CD4-positive, alpha-beta T cell treated with Interleukin-4 for 1 hour (primary cell): ENCODE measurements at places on chromosomes 2 and 18.

DNA sequence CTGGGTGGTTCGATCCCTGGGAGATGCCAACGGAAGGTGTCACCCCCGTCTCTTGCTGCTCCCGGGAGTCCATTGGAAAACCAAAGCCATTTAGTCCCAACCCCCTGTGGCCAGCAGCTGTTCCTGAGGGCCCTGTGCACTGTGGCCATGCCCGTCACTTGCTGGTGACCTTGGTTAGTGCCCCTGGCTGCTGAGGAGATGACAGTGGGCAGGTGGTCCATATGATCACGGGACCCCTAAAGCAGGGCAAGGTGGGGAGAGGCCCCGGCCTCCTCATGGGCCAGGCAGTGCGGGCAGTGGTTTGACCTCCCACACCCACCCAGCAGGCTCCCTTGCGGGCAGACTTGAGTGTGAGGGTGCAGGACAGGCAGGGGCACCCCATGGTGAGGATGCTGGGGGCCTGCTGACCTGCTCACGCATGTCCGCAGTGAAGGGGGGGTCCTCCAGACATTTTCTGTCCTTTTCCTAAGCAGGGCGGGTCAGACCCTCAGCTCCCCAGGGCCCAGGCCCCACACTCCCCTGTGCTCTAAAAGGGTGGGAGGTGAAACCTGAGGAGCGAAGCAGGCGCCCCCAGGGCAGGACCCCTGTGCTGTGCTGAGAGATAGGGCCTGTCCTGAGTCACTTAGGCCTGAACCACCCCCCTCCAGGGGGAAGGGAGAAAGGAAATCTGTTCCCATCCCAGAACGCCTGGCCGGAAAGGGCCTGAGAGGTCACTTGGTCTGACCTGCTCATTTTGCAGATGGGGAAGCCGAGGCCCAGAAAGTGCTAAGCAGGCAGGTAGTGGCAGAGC, 6.8 kb downstream of the ITM2C start:
- no peak for DNase-seq

GRCh38 chr2:233964581-233964980, 47.4 kb downstream of the TRPM8 start:
- no peak for DNase-seq

- no peak for DNase-seq
Measured at GRCh38 chr18:23384778-23385736, 68.0 kb upstream of the RIOK3 start.

DNA sequence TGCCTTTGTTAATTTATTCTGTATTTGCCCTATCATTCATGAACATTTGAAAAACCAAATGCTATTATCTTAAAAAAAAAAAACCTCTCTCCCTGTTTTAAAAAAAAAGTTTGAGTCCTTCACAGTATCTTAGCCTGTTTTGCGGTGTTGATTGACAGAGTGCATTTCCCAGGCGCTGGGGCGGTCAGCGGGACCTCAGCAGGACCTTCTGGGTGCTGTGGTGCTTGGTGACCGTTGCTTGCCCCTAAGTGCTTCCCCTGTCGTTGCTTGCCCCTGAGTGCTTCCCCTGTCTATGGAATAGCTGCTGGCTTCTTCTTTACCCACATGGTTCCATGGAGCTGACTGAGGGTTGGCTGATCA, 12.1 kb downstream of the ATP6V1C2 start:
- DNase-seq: no peak

DNA sequence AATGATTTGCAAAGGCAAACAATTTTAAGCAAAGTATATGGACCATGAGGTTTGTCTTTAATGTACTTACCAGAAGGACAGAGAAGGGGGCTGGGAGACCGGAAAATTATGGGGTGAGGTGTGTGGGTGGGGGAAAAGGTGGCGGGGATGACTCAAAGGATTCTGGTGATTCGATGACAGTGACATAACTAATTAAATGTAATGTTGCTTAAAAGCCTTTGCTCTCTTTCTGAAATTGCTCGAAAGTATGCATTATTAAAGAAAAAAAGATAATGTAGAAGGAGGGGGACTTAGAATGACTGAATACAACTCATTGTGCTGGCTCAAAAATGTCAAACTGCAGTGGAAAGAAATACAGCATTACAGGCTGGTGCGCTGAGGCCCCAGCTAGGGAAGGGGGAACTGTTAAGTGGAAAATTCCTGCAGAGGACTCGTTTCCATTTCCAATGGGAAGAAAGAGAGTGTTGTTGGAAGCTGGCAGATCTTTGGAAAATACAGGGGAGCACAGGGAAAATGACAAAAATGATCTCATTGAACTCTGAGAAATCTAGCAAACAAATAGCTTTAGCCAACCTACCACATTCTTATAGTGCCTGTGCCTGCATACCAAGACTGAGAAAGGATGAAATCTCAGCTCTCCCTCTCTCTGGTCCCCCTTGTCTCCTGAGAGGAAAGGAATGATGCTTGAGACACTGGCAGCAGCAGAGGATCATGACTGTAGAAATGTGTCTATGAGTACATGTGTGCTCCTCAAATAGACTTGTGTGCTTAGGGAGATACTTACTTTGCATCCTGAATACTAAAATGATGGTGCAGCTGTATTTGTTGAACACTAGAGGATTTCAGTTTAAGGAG, 632.4 kb downstream of the NYAP2 start:
- no peak for DNase-seq

GRCh38 chr2:21070341-21071257, 26.7 kb upstream of the APOB start:
- no peak for DNase-seq

DNA sequence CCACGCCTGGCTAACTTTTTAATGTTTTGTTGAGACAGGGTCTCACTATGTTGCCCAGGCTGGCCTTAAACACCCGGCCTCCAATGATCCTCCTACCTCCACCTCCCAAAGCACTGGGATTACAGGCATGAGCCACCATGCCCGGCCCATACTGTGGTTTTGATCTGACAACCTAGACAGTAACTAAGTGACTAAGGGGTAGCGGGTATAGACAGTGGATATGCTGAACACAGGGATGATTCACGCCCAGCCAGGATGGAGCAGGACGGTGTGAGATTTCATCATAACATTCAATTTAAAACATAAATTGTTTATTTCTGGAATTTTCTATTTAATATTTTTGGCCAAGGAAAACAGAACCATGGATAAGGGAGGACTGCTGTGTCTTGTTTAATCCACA, 36.0 kb upstream of the YPEL5 start:
- DNase-seq: no peak

DNA sequence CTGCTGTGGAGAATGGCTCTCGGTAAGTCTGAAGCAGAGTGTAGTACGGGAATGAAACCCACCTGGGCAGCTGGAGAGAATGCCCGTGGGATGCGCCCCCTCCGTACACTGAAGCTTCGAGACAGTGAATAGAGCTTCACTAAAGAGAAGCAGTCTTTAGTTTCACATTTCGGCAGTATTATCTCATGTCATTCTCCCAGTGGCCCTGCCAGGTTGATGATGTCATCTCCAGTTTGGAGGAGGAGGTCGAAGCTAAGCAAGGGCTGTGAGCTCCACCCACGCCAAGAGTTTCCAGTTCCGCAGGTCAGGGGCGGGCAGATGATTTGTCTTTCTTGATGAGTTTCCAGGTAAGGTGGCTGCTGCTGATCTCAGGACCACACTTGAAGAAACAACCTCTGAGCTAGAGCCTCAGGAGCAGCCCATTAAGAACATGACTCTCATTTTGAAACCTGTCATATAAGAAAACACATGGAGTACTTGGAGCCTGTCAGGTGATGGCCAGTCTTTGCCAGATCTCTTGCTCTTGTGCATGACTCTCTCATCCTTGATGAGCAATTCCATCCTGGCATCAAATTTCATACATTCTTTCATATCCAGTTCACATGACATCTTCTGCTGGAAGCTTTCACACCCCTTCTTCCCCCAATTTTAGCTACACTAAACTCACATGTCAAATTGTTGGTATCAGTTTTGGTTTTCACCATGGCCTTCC, 475.0 kb downstream of the RNF144A start:
- no peak for DNase-seq

GRCh38 chr18:77170890-77171410, 38.4 kb upstream of the MBP start:
- no peak for DNase-seq

DNA sequence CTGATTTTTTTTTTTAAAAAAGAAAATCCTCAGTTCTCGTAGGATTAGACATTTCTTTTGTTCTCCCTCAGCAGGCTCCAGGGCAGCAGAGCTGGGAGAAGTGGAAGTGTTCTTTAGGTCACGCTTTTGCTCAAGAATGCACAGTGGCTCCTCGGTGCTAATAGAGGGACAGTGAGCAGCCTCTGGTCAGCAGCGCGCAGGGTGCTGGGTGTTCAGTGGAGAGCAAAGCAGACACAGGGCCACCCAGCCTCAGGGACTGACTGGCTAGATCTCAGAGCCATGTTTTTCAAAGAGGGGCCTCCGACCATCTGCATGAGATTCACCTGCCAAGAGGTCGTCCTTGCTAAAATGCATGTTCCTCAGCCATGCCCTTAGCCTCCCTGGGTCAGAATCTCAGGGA, 218.8 kb downstream of the HAUS1 start:
- no peak for DNase-seq

DNA sequence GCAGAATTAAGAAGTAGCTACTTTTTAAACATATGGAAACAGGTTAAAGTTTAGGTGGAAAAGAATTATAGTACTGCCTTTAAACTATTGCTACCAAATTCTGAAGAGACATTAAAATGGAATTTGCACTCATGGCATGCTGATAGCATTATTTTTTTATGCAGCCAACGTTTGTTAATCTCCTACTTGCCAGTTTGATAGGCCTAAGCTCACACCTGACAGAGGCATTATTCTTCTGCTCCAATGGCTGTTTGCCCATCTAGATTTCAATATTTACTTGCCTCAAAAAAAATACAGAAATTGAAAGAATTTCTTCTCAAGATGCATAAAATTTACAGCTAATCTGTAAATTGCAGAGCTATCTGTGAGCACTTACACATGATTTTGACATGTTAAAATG, 849.6 kb downstream of the CNTNAP5 start:
- no peak for DNase-seq

DNA sequence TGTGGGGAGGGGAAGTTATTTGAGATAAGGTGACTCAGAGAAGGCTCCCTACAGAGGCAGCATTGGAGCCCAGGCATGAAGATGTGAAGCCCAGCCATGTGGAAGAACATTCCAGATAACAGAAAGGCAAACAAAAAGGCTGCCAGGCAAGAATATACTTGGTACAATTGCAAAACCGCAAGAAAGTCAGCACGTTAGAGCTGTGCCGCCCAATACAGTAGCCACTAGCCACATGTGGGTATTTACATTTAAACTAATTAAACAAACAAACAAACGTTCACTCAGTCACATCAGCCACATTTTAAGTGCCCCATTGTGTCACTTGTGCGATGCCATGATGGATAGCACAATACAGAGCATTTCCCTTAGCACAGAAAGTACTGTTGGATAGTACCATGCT, 179.6 kb downstream of the SATB2 start:
- DNase-seq: no peak

GRCh38 chr18:12048827-12049175, 44.8 kb upstream of the ANKRD62 start:
- no peak for DNase-seq

- no peak for DNase-seq
Measured at GRCh38 chr2:94923196-94923595, 52.0 kb downstream of the TEKT4 start.

DNA sequence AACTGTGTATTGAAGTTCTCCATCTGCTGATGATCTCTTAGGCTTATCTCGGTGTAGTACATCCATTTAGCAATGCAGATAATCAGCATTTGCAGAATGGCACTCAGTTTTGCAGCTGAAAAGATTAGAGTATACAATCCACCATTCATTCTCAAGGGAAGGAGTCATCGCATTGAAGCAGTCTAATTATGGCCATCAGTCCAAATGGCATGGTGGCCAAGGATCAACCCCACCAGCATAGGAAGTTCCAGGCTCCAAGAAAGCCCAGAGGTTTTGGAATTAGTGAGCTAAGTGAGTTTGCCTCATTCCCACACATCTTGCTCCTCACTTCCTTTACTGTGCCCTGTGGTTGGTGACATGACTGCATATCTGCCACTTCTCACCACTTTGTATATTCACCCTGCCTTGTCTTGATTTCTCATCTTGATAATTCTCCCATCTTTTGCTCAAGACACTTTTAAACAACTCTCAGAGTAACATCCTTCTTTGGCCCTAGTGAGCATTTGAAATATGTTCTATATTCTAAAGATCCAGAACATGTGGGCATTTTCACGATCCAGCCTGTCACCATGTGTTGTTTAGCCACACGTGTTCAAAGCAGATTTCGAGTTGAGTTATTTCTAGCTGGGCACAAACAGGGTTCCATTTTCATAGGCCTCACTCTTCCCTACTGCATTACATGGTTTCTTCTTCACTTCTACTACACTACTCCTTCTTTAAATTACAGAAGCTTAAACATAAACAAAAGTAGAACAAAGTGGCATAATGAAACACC, 1119.8 kb downstream of the TSN start:
- DNase-seq: no peak

GRCh38 chr2:30269771-30270145, 38.4 kb downstream of the LBH start:
- DNase-seq: no peak

DNA sequence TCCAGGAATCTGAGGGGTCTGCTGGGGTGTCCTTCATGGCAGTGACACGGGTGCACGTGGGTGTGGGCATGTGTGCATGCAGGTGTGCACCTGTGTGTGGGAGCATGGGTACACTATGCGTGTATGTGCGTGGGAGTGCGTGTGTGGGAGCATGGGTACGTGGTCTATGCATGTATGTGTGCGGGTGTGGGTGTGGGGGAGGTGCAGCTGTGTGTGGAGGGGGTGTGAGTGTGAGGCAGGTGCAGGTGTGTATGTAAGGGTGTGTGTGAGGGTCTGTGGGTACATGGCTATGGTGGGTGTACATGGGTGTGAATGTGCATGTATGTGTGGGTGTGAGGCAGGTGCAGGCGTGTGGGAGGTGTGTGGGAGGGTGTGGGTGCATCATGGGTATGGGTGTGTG, 36.3 kb downstream of the EIPR1 start:
- no peak for DNase-seq
